CD4-positive, alpha-beta T cell treated with Interleukin-4 for 4 hours (primary cell): ENCODE measurements at places on chromosomes 7 and 10.

DNA sequence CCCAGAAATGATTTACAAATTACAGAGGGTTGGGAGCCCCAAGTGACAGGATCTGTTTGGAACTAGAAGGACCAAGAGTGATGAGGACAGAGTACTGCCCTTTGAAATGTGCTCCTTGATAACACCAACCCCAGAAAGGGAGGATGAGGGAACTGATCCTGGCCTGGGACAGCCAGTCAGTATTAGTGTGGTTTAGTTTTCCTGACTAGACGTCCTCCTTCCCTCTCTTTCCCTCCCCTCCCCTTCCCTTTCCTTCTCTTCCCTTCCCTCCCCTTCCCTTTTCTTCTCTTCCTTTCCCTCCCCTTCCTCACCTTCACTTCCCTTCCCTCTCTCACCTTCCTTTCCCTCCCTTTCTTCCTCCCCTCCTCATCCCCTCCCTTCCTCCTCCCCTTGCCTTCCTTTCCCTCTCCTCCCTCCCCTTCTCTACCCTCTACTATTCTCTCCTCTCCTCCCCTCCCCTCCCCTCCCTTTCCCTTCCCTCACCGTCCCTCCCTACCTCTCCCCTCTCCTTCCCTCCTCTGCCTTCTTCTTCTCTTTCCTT is 31.0 kb upstream of the BICC1 start:
- DNase-seq, result no peak

DNA sequence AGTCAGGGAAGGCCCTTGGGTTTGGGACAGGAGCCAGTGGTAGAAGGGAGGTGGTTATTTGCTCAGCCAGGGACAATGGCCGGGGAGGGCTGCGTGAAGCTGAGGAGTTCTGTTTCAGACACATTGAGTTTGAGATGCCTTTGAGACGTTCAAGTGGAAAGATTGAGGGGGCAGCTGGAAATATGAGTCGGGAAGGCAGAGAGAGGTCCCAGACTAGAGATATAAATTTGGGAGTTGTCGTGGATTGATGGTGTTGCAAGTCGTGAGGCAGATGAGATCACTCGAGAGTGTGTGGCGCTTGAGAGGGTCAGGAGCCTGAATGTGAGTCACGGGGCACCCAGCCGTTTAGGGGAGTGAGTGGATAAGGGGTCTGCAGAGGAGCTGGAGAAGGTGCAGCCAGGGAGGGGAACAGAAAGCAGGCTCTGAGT is 73.3 kb downstream of the ZMIZ1 start:
- no peak for DNase-seq

DNA sequence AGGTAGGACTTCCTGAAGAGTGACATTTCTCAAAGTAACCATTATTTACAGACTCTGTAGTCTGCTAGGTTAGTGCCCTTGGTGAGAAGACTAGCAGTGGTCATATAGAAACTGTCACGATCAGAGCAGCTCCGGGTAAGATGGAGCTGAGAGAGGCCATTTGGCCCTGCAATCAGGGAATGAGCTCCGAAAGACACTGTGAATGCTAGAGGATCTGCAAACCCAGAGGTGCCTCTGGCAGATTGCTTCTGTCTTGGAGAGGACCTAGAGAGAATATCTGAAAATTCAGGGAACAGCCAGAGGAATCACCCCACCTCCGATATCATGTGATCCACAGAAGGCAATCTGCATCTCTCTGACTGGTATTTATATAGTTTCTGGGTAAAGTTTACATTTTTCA is 246.9 kb upstream of the KMT2E start:
- no peak for DNase-seq

GRCh38 chr10:128541926-128542475 is 415.8 kb upstream of the MKI67 start:
- no peak for DNase-seq

DNA sequence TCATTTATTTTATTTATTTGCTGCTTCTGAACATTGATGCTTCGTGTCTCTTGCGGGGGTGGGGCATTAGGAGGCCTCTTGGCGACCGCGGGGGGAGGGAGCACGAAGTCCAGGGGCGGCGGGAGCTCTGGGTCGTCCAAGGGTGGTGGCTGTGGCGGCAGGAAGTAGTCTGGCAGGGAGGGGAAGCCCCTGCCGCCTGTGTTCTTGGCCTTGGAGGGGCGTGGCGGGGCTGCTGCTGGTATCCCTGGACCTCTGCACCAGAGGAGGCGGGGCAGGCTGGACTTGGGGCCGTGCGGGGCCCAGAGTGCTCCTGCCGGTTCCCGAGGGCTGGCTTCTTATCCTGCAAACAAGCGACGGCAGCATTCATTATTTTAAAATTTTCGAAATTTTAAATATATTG is 70.5 kb upstream of the ABI1 start:
- no peak for DNase-seq

- no peak for DNase-seq
Observed at GRCh38 chr7:104934665-104935064, 79.3 kb upstream of the KMT2E start.

- DNase-seq, result no peak
Observed at GRCh38 chr7:99504281-99504602, 220 bp upstream of the ZKSCAN5 start.

DNA sequence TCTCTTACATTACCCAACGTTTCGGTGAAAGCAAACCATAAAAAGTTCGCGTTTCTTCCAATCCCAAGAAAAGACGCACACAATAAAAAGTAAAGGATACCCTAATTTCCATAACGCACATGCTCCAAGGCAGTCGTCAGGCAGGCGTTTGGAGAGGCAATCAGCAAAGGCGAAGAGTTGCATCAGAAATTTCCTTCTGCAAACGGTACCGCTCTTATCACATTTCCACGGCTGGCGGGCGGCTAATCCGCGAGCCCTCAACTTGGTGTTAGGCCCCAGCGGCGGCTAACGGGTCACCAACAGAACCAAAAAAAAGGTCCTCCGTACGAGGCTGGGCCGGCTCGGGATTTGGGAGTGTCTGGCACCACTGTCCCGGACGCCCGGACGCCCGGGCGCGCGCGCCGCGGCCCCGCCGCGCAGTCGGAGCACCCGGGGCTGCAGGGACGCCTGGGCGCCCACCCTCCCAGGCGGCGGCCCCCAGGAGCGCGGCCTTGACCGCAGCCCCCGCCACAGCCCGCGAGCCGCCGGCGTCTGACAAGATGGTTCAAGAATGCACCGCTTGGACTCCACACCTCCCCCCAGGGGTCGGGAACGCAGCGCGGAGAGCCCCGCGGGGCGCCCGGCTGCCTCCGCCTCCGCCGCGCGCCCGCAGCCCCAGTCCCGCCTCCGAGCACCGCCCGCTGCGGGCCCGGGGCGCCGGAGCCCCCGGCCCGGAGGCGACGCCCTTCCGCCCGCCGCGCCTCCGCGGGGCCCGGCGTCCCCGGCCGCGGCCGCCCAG is 9.8 kb upstream of the GRB10 start:
- no peak for DNase-seq

GRCh38 chr7:70923181-70923845 is 208.6 kb upstream of the GALNT17 start:
- DNase-seq, result no peak

GRCh38 chr7:103058122-103058521 is 16.5 kb downstream of the FBXL13 start:
- DNase-seq, result no peak

DNA sequence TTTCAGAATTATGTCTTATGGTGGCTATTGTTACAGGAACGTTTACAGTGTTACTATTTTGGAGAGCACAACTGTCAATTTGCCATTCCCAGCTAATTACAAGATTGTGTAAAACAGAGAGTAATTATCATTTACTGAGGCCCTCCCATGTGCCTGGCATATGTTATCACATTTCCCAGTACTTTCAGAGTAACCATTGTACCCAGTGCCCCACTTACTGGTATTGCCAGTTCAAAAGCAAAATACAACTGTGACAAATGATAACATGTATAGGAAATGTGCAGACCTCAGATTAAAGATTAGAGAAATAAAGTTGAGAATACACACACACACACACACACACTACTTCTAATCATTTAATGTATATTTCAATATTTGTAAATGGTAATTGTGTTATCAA is 572.5 kb downstream of the POM121L12 start:
- DNase-seq, result no peak

DNA sequence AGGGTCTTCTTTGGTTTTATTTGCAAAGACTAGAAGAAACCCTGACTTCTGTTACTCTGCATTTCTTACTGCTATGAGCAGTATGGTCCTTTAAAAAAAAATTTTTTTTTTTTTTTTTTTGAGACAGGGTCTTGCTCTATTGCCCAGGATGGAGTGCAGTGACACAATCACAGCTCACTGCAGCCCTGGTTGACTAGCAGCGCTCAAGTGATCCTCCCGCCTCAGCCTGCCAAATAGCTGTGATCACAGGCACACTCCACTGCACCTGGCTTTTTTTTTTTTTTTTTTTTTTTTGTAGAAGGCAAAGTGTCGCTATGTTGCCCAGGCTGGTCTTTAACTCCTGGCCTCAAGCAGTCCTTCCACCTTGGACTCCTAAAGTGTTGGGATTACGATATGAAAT is 17.4 kb downstream of the CNNM2 start:
- no peak for DNase-seq

DNA sequence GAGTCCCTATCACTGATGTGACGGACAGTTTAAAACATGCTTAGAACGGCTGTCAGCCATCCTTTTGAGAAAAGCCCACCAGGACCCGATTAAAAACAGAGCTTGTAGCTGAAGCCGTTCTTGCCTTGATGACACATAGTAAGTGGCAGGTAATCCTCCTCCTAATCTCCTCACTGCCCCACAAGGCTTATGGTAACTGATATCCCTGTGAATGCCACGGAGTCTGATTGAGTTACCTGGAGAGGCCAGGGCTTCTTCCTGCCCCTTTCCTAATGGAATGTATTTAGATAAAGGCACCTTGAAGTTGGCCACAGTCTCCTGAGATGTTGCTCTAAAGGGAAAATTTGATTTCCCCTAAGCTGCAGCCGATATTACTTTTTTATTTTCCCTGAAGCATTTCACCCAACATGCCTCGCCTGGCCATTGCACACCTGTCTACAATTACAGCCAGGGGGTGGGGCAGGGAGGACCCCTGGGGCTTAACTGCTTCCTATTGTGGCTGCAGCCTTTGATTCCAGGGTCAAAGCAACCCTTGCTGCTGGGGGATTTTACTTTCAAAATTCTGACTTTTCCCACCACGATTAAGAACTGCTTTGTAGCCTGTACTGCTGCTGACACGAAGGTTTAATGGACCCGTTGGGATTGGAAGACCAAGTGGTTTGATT is 169.0 kb upstream of the GPR26 start:
- DNase-seq, result no peak

DNA sequence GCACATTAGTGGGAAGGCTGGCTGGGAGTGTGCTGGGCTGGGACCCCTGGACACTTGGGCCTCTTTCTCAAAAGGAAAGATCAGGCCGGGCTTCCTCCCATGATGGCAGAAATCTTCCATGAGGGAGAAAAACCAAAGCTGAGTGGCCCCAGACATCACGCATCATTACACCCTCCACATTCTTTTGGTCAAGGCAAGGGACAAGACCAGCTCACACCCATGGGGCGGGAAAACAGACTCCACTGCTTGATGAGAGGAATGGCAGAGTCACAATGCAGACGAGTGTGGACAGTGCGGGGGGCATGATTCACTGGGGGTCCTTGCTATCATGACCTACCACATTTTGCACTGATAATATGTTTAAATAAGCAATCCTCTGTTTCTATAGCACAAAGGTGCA is 73.3 kb downstream of the CREB3L2 start:
- DNase-seq, result no peak

DNA sequence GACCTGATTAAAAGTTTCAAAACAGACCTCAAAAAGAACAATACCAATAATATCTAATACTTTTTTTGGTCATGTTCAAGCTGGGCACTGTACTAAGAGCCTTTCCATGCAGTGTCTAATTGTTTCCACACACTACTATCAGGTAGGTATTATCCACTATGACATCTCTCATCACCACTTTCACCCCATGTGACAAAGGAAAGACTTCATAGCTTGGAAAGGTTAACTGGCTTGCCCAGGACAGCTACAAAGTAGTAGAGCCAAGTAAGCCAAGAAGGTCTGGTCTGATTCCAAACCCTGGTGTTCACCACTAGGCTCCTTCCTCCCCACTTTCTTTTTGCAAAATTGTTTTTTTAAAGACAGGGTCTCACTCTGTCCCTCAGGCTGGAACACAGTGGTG is 400.5 kb downstream of the KCNMA1 start:
- no peak for DNase-seq

DNA sequence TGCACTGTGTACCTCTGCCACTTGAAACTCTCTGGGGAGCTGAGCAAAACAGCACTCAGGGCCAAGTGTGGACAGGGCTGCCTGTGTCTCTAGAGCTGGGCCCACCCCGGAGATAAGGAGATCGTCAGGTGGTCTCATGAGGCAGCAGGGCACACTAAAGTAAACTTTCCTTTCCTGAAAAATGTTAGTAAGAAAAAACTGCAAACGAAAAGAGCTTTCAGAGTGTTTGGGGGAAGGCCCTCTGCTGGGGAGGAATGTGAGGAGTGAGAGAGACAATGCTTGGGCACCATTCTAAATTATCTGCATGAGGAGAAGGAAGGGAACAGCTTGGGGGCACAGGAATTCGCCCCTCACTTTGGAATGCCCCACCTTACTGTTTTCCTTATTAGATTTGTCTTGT is 127.7 kb downstream of the ATXN7L1 start:
- no peak for DNase-seq

DNA sequence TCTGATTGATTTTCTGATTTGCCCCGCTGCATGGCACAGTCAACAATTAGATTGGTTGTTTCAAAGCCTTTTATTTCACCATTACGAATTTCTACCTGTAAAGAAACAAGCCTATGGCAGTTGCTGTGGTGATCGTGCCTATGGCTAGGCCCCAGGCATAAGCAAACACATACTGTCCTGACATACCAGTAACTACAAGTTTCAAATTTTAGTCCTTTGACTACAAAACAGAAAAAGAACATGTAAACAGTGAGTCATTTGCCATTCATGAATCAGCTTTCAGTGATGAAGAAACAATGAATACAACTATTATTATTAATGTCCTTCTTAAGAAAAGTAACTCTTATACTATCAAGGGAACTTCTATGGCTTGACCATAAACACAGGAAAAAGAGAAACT is 168.0 kb upstream of the LRRN3 start:
- no peak for DNase-seq

DNA sequence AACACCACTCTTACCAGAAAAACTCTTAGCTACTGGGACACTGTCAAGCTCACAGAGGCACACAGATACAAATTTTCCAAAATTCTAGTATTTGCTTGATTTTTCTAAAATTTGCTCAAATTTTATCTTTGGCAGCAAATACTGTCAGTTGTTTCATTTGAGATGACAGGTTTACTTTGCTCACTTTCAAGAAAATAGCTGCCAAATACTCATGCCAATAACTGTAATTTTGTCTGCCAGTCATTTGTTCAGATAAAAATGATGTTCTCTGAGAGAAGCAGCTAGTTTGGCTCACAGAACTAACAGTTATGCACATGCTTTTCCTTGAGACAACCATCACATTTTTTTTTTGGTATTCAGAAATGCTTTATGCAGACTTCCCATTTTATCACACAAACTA is 82.8 kb downstream of the LRRC18 start:
- DNase-seq, result no peak
